ENCODE measurements at places on chromosomes 13 and 19.

- DNase-seq = peak; percentile 100
These were observed at the start of gene EGLN2 for GRCh38 chr19:40798683-40799557. EGLN2 (plus strand) TSS chr19:40799191; CDS start chr19:40800573, 1,382 bp downstream.

DNA sequence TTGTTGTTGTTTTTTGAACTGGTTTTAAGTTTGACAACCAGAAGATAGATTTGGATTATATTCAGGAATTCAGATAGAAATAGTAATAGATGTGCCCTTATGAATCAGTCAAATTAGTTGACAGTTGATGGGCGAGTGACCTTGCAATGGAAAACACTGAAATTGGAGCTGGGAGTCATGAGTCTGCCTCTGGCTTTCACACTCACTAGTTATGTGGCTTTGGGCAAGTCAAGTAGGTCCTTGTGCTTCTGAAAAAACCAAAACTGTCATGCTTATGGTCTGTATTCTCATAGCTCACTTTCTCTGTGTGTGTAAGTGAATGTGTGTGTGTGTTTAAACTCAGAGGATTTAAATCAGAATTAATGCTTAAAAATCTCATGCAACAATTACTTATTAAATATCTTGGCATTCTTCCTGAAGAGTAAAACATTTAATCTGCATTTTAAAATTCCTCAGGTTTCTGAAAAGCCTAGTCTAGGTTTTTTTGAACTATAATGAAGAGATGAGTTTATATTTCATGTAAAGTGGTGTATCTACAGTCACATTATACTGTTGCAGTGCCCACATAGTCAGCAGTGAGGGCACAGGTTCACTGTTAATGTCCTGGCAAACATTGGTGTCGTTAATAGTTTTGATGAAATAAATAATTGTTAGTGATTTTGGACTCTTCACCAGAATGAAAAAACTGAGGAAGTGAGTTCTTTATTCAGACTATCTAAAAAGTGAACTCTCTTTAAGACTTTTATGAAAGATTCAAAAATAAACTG lies 32.5 kb downstream of the UCHL3 start:
- no peak for DNase-seq

DNA sequence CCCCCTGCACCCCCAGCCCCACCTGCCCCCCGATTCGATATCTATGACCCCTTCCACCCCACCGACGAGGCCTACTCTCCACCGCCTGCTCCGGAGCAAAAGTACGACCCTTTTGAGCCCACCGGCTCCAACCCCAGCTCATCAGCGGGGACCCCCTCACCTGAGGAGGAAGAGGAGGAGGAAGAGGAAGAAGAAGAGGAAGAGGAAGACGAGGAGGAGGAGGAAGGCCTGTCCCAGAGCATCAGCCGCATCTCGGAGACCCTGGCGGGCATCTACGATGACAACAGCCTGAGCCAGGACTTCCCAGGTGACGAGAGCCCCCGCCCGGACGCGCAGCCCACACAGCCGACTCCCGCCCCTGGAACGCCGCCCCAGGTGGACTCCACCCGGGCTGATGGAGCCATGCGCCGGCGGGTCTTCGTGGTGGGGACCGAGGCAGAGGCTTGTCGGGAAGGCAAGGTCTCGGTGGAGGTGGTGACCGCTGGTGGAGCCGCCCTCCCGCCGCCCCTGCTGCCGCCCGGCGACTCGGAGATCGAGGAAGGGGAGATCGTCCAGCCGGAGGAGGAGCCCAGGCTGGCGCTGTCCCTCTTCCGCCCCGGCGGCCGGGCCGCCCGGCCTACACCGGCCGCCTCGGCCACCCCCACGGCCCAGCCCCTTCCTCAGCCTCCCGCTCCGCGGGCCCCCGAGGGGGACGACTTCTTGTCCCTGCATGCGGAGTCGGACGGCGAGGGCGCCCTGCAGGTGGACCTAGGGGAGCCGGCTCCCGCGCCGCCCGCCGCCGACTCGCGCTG lies 9.2 kb downstream of the SCAF1 start:
- no peak for DNase-seq

DNA sequence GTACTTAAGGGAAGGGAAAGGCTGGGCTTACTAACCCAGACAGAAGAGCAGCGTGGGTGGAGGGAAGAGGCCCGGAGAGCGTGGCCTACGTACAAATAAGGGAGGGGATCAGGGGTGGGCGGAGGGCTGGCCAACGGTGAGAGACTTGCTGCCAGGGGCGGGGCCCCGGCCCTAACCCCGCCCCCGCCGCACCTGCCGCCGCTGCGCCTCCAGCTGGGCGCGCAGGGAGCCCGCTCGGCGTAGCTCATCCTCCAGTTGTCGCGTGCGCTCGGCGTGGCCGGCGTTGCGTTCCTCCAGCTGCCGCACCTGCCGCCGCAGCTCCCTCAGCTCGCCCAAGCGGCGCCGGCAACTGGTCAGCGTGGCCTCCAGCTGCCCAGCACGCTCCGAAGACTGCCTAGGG lies 5.7 kb downstream of the HOOK2 start:
- peak; percentile 70 for DNase-seq

- no peak for DNase-seq
These were observed 449.8 kb downstream of the PCDH17 start for GRCh38 chr13:58081301-58081820.

DNA sequence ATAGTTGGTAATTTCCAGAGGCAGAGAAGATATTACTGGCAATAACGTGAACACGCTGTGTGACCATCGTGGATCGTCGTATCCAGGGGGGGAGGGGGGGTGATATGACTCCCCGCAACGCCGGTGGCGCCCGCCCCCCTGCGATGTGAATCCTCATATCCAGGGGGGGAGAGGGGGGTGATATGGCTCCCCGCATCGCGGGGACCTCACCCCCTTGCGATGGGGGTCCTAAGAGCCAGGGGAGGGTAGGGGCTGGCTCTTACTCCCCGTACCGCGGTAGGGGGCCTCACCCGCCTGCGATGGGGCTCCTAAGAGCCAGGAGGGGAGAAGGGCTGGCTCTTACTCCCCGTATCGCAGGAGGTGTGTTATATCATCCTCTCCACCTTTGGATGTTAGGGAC lies 31.3 kb upstream of the RGCC start:
- DNase-seq = no peak

GRCh38 chr13:44181931-44182330 lies 191.7 kb upstream of the SERP2 start:
- DNase-seq = no peak

DNA sequence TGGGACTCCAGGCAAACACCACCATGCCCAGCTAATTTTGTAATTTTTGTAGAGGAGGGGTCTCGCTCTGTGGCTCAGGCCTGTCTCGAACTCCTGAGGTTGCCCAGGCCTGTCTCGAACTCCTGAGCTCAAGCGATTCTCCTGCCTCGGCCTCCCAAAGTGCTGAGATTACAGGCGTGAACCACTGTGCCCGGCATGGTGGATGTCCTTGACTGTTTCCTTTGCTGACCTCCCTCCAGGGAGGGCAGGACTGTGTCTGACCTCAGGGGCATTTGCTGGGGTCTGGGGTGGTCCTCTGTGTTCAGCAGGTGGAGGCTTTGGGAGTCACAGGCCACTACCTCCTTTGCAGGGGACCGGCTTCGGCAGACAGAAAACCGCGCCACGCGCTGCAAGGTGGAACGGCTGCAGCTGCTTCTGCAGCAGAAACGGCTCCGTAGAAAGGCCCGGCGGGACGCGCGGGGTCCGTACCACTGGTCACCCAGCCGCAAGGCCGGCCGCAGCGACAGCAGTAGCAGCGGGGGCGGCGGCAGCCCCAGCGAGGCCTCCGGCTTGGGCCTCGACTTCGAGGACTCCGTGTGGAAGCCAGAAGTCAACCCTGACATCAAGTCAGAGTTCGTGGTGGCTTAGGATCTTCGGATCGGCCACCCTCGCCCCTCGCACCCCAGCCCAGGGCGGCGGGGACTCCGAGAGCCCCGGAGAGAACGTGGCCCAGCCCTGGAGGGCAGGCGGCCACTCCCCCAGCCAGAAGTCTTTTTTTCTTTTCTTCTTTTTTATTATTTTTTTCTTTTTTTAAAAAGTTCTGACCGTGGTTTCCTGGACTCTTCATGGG lies 8.5 kb downstream of the MIDN start:
- DNase-seq = no peak

- DNase-seq = no peak
These were observed 54.5 kb upstream of the TPM4 start for GRCh38 chr19:16021796-16022195.

- DNase-seq = no peak
These were observed 2.7 kb upstream of the ASPDH start for GRCh38 chr19:50516456-50516855.

GRCh38 chr13:40776681-40777165 lies 5.7 kb upstream of the MRPS31 start:
- DNase-seq = peak; percentile 79

DNA sequence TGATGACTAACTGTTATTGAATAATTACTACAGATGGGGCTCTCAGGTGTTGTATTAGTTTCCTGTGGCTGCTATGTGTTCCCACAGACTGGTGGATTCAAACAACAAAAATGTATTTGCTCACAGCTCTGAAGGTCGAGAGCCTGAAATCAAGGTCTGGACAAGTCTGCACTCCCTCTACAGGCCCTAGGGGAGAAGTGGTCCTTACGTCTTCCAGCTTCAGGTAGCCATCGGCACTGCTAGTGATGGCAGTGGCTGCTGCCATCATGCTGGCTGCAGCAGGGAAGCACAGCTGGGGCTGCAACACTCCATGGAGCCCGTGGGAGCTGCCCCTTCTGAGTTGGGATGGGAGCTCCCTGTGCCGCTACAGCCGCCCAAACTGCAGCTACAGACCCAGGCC lies 1.9 kb downstream of the TEX26 start:
- no peak for DNase-seq

GRCh38 chr13:43294412-43294811 lies 271.0 kb downstream of the DNAJC15 start:
- DNase-seq = no peak

- DNase-seq = no peak
These were observed 6.2 kb downstream of the PDE4C start for GRCh38 chr19:18219911-18220631.

GRCh38 chr13:40484101-40484800 lies 182.2 kb downstream of the FOXO1 start:
- no peak for DNase-seq

- no peak for DNase-seq
These were observed 21.2 kb upstream of the GTF3A start for GRCh38 chr13:27403203-27403678.

DNA sequence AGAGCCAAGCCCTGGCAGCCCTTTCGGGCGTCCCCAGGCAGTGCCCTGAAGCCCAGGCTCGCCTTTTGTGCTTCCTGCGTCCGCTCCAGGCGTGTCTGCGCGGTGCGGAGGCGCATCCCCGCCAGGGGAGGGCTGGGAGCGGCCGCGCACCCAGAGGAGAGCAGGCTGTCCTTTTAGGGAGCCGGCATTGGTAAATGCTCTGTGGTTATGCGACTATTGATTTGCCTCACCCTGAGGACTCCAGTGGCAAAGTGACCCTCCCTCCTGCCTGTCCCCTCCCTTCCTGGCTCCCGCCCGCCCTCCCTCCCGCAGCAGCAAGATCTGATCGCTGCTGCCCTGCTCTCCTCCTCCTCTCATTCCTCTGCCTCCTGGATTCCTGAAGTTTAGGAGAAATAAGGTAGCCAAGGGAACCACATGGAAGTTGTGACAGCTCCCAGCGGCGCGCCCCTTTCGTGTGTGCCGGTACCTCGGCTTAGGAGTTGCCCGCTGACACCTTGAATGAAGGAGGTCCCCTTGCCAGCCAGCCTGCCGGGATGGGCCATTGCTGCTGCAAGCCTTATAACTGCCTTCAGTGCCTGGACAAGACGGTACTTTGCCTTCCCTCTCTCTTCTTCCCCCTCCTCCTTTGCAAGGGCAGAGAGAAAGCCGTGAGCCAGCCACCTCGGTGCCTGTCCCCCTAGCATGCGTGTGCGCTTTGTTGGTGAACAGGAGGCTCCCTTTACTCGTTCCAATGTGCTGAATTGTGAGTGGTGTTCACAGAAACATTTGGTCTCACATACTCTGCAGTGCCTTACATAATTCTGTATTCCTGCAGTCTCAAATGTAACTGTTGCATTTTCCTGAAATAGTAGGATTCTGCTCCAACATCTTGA lies 166.9 kb downstream of the SLC7A1 start:
- peak; percentile 4 for DNase-seq

- DNase-seq = peak; percentile 79
These were observed 697 bp downstream of the HSPH1 start for GRCh38 chr13:31160857-31161556.

DNA sequence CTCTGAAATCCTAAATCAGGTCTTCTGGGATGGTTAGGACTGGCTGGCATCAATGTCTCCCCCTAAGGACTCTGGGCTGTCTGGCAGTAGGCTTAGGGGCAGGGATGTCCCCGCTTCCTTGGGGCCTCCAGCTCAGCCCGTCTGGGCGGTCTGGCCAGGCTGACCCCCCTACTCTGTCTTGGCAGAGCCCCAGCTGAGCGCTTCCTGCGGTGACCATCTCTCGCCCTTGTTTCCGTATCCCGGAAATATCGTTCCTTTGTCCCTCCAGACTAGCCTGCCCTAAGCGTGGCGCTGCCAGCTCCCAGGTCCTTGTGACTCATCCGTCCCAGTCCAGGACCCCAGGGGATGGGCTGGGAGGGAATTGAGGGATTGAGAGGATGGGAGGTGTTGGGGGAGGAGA lies 11.3 kb downstream of the GTPBP3 start:
- DNase-seq = no peak

GRCh38 chr13:44142941-44143665 lies 230.5 kb upstream of the SERP2 start:
- DNase-seq = no peak

DNA sequence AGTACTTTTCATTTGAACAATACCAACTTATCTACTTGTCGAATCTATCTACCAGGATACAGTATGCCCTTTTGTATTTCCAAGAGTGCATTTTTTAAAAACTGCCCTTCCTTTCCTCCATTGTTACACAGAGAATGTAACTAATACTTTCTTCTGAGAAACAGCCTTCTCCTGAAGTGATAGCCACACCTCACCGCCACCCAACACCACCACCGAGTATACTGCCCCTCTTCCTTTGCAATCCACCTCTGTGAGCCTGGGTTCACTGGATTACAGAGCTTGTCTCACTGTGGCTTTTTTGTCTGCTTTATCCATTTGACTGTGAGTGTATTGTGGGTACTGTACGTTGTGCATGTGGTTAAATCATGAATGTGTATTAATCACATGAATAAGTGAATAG lies 305.4 kb downstream of the KLF12 start:
- no peak for DNase-seq

- no peak for DNase-seq
These were observed 173.1 kb upstream of the SOX1 start for GRCh38 chr13:111893607-111894443.

DNA sequence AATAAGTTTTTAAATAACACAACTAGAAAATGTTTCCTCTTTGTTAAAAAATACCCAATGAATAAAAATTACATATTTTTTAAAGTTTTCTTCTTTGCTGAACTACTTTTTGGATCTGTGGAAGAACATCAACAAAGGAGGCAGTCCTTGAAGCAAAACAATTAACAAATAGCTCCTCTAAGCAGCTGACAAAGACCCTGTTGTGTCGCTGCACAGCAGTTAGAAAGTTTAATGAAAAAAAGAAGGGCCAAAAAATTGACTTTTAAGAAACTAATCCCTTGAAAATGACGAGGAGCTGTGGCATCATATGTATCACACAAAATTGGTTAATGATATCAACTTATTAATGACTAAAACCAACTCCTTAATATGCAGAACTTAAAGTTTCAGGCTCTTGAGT lies 72.1 kb downstream of the SLITRK1 start:
- DNase-seq = no peak

- no peak for DNase-seq
These were observed 63.5 kb downstream of the ALOX5AP start for GRCh38 chr13:30798776-30799355.

- DNase-seq = no peak
These were observed 12.3 kb downstream of the PLD3 start for GRCh38 chr19:40360708-40361241.
